Fibroblast of skin of left quadriceps (primary cell): ENCODE measurements at places on chromosomes 6 and 20.
A peak's percentile ranks its signal among the peaks of the same experiment; 100 is the strongest.

- DNase-seq, result peak; percentile 52
These were observed 47.9 kb upstream of the DDR1 start for GRCh38 chr6:30836431-30836866.

DNA sequence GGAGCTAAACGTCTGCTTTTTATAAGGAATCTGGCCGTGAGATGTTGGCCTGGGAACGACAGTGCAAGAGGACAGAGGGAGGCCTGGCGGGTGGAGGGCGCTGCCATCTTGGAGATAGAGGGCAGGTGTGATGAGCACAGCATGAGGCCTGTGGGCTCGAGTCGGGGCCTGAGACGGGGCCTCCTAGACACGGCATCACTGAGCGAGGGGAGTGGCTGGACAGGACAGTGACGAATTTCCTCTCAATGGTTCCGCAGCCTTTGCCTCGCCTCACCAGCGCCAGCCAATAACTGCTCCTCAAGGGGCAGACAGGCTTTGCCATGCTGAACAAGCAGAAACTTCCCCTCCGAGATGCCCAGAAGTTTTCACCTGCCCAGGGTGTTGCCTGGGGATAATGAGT lies 376.7 kb downstream of the THBS2 start:
- no peak for DNase-seq

DNA sequence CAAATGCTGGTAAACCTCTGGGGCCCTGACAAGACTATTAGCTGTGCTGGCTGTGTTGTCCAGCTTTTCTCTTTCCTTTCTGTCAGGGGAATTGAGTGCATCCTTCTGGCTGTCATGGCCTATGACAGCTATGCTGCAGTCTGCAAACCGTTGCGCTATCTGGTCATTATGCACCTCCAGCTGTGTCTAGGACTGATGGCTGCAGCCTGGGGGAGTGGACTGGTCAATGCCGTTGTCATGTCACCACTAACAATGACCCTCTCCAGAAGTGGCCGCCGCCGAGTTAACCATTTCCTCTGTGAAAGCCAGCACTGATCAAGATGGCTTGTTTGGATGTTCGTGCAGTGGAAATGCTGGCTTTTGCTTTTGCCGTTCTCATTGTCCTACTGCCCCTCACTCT lies 20.3 kb downstream of the OR2B6 start:
- no peak for DNase-seq

GRCh38 chr20:36394340-36394965 lies 88.3 kb downstream of the DLGAP4 start:
- DNase-seq, result no peak

DNA sequence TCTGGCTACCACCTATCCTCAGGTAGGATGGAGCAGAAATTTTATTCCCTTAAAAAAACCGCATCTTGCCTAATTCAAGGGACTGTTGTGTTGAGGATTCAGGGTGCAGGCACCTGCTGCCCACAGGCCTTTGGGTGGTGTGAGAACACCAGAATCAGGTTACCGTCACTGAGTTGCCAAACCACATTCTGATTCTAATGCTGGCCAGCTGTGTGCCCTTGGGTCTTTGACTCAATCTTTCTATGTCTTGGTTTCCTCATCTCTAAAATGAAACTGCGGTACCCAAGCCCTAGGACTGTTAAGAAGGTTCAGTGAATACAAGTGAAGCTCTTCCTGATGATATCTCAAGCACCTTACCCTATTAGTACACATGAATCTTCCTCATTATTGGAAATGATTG lies 827.3 kb downstream of the DHX35 start:
- no peak for DNase-seq
